ENCODE measurements at places on chromosomes 3 and 15. TPM values are rescaled to one million over a fixed set of nuclear protein-coding genes. Genes with fewer than 3 reads are reported as not detected.

DNA sequence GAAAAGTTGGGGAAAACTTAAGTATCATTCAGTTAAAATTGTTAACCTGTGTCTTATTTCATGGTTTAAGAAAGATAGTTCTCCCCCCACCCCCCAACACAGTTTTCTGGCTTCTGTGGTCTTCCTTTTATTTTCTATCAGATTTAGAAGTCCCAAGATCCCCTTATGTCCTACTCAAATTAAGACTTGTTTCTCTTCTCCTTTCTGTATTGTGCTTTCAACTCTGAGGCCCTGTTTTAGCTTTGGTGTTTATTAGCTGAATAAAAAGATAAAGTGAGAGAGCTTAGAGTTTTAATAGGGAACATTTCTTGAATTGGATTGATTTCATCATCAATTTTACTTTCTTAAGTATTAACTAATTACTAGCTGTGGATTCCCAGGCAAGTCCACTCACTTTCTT, 62.6 kb downstream of the AKAP13 start:
- no peak for DNase-seq

- DNase-seq: no peak
Measured at GRCh38 chr3:128317698-128318231, 148.9 kb downstream of the DNAJB8 start.

DNA sequence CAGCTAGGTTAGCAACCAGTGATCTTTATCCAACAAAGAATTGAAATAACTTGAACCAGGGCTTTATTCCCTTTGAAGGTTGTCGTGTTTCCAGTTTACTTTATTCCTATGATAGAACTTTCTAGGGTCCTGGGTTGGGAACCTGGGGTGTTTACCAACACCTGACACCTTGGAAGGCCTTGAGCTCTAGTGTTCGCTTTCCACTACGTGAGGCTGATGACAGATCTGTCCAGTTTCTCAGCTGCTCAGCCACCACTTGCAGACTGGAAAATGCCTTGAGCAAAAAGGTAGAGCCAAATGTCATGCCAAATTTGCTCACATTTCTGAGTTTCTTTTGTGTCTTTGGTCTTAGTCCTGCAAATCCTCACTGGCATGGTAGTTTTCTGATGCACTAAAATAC, 227.2 kb downstream of the ADAMTSL3 start:
- no peak for DNase-seq

MUC13 gene
- not detected for total RNA-seq

LRRC3B gene
- 0.37 TPM for total RNA-seq
